Effector memory CD4-positive, alpha-beta T cell (primary cell): ENCODE measurements at places on chromosomes 6 and 20.

- DNase-seq, result no peak
Measured at GRCh38 chr20:38190936-38191371, 25.9 kb upstream of the TGM2 start.

- no peak for DNase-seq
Measured at GRCh38 chr6:95328231-95328630, 249.1 kb upstream of the MANEA start.

DNA sequence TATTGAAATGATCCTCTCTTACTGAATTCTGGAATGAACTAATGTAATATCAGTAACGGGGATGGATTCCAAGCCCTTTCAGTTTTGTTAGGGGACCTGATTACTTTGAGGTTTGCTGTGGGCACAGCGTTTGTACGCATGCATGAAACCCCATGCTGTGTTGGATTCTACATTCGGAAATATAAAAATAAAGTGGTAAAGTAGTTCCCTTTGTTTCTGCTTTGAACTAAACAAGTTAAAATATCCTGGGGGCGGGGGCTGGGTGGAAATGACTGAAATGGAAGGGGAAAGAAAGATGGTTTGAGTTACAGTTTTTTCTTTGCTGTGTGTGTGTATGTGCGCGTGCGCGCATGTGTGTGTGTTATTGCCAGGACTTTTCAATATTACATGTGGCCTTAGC is 196.5 kb upstream of the OPRM1 start:
- DNase-seq, result no peak

GRCh38 chr20:3044336-3044965 is 1.0 kb downstream of the GNRH2 start:
- no peak for DNase-seq
